Ovary (tissue), 10 donors: ENCODE measurements at places on chromosomes 11 and 22. TPM values are rescaled to one million over a fixed set of nuclear protein-coding genes. Genes with fewer than 3 reads are reported as not detected.

PNPLA5 gene
- polyA plus RNA-seq, result not detected

TXNRD2 gene
- polyA plus RNA-seq, result 37.8 TPM

CNTN5 gene
- polyA plus RNA-seq, result 0.02 TPM

BIRC3 gene
- polyA plus RNA-seq, result 5.1 TPM

MAJIN gene
- polyA plus RNA-seq, result not detected

KRTAP5-7 gene
- not detected for polyA plus RNA-seq

GRM5 gene
- polyA plus RNA-seq, result 0.03 TPM

MUC6 gene
- polyA plus RNA-seq, result 0.02 TPM

SMTN gene
- polyA plus RNA-seq, result 23.1 TPM

SCN2B gene
- 0.38 TPM for polyA plus RNA-seq

OR5A1 gene
- polyA plus RNA-seq, result not detected

GTSE1 gene
- polyA plus RNA-seq, result 0.60 TPM

DNHD1 gene
- 4.0 TPM for polyA plus RNA-seq

APOL6 gene
- polyA plus RNA-seq, result 12.6 TPM

RNF121 gene
- polyA plus RNA-seq, result 22.1 TPM

OR4A47 gene
- not detected for polyA plus RNA-seq

HEPHL1 gene
- polyA plus RNA-seq, result 0.03 TPM

FGF4 gene
- polyA plus RNA-seq, result not detected

GAL3ST1 gene
- 1.9 TPM for polyA plus RNA-seq

MTFP1 gene
- polyA plus RNA-seq, result 4.0 TPM

C22orf31 gene
- polyA plus RNA-seq, result 0.73 TPM

MUC15 gene
- not detected for polyA plus RNA-seq

ANO5 gene
- polyA plus RNA-seq, result 2.4 TPM

IFITM10 gene
- 0.15 TPM for polyA plus RNA-seq

C11orf97 gene
- polyA plus RNA-seq, result not detected

DGCR6 gene
- polyA plus RNA-seq, result 0.37 TPM

C11orf86 gene
- polyA plus RNA-seq, result not detected
